ENCODE measurements at places on chromosomes 3 and 15. TPM values are rescaled to one million over a fixed set of nuclear protein-coding genes. Genes with fewer than 3 reads are reported as not detected.

DNA sequence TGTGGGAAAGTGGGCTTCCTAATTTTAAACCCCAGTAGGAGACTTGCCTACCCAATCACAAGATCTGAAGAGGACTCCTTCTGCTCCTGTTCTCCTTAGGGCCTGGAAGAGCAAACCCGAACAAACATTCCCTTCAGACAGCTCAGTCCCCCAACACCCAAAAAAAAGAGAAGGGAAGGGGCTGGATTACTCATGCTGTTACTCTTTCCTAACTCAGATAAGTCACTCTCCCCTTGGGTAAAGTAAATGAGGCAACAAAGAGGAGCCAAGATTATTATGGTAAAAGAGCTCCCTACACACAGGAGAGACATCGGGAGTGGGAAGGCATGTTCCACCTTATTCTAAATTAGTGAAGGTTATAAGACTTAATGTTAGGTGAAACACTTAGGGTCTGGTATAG is 18.1 kb upstream of the LEKR1 start:
- DNase-seq: no peak

BFSP2 gene
- total RNA-seq: not detected

GRCh38 chr3:124451630-124452317 is 278.5 kb upstream of the UMPS start:
- DNase-seq: no peak

DNA sequence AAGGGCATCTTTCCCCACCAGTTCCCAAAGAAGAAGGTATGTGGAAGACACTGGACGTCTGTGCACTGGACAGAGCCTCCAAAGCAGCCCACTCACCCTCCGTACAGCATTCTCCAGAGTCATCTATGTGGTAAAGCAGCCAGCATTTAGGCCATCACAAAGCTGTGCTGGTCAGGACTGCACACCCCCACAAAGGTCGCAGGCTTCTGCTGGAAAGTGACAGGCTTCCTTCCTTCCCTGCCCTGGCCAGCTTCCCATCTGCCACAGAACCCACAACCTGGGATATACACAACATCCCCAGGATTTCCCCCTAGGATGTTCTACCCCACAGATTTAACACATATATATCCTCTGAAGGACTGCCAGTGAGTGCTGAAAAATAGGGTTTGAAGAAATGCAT is 64.6 kb upstream of the GALNT15 start:
- DNase-seq: no peak

GRCh38 chr3:29389362-29389761 is 108.5 kb downstream of the RBMS3 start:
- no peak for DNase-seq

DNA sequence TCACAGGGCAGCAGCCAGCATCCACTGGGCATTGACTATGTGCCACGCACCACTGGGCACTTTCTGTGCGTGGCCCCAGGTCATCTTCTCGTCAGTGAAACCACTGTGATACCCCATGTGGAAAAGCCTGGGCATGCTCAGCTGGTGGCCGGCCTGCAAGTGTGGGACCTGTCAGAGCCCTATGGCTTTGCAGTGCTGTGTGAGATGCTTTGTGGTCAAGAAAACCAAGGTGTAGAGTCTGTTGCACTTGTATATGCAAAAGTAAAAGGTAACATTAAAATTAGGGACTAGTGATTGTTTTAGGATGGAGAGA is 69.5 kb downstream of the PGPEP1L start:
- no peak for DNase-seq

TTLL13 gene
- 0.07 TPM for total RNA-seq

Measured in MG63 (cell line).